Fibroblast of lung (primary cell): ENCODE measurements at places on chromosomes 2 and 18. TPM values are rescaled to one million over a fixed set of nuclear protein-coding genes. Genes with fewer than 3 reads are reported as not detected.

GRCh38 chr2:88697370-88698026 lies 6.0 kb downstream of the RPIA start:
- no peak for DNase-seq

DNA sequence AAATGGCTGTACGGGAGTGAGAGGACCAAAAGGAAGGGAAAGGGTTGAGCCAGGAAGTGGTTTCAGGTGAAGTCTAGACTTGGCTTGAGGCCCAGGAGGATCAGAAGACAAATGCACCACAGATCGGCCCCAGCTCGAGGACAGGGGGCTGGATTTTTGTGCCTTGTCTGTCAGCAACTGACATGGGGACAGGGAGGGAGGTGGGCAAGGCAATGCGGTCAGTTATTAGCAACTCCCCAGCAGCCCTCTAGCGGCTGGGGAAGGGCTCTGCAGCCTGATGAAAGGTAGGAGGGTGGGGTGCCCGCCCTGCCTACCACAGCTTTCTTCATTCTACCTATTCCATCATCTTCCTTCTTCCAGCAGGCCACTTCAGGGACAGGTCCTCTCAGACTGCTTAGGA lies 50.0 kb downstream of the CPO start:
- no peak for DNase-seq

- peak; percentile 1 for DNase-seq
Measured at GRCh38 chr18:51724790-51725721, 527.6 kb upstream of the MEX3C start.

- DNase-seq = no peak
Measured at GRCh38 chr2:169676357-169676756, 17.8 kb downstream of the CFAP210 start.

GRCh38 chr2:186907897-186908296 lies 58.9 kb upstream of the ZSWIM2 start:
- no peak for DNase-seq

DNA sequence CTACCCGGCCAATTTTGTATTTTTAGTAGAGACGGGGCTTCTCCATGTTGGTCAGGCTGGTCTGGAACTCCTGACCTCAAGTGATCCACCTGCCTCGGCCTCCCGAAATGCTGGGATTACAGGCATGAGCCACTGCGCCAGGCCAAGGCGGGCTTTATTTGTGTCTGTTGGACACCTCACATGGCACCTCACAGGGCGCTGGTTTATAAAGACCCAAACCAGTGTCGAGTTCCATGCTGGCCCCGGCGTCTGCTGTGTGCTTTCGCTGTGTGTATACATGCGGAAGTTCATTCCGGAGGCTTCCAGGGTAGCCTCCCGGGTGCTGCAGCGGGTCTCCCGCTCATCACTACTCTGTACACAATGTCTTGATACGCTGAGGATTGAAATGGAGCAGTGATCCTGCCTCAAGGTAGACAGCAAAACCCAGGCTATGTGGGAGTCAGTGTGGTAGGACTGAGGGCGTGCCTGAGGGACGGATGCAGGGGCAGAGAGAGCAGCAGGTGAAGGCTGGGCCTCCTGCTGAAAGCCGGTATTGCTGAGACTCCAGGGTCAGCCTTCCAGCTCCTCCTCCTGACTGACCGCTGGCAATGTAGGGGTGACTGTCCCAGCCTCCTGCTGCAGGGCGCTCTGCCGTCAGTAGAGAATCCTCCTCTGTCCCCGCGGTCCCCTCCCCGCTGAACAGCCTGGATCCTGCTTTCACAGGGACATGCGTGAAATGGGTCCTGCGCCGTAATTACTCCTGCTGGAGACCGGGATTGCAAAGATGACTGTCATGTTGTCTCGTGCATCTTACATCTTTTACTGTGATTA lies 22.7 kb downstream of the LDLRAD4 start:
- no peak for DNase-seq

- DNase-seq = no peak
Measured at GRCh38 chr2:204389120-204389519, 156.2 kb upstream of the PARD3B start.

DNA sequence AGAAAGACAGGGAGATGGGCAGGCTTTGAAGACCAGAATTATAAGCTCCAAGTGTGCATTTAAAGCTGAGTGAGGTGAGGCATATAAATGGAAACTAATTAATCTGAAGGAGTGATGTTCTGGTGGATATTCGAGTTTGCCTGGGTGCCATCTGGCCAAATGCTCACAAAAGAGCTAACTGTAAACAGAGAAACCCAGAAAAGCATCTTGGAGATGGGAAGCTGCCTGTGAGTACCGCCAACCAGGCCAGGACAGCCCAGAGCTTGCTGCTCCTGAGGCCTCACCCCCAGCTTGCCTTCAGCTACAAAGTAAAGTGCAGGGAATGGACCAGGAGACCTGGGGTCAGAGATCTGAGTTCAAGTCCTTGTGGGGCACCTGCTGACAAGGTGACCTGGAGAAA lies 446.1 kb upstream of the MYT1L start:
- no peak for DNase-seq

GRCh38 chr2:241501551-241501950 lies 6.8 kb downstream of the STK25 start:
- no peak for DNase-seq

- DNase-seq = no peak
Measured at GRCh38 chr18:21833604-21834298, 93.2 kb downstream of the MIB1 start.

OBSL1 gene
- 28.7 and 34.4 TPM in 2 replicates for total RNA-seq

ACTG2 gene
- total RNA-seq = 4.1 TPM in 2 replicates

PLEK gene
- total RNA-seq = not detected in 2 replicates

ST8SIA5 gene
- under 0.01 TPM in 2 replicates for total RNA-seq

ABCG8 gene
- not detected in 2 replicates for total RNA-seq

NEUROD1 gene
- not detected in 2 replicates for total RNA-seq

ZEB2 gene
- total RNA-seq = 68.8 and 91.0 TPM in 2 replicates

TMEM17 gene
- total RNA-seq = 1.3 and 2.5 TPM in 2 replicates

GALR1 gene
- not detected in 2 replicates for total RNA-seq
